LHCN-M2 (cell line): ENCODE measurements at places on chromosomes 3 and 15. TPM values are rescaled to one million over a fixed set of nuclear protein-coding genes. Genes with fewer than 3 reads are reported as not detected.

The LRRC49 gene
- total RNA-seq = 4.9 and 7.2 TPM in 2 replicates

The NXPE3 gene
- total RNA-seq = 22.4 and 26.5 TPM in 2 replicates

The TMIE gene
- not detected in 2 replicates for total RNA-seq

The AMIGO3 gene
- total RNA-seq = 1.9 and 2.3 TPM in 2 replicates

The GUCA1C gene
- total RNA-seq = not detected in 2 replicates

The IL17RC gene
- 30.1 and 42.3 TPM in 2 replicates for total RNA-seq

The CCDC39 gene
- total RNA-seq = not detected in 2 replicates
